Stimulated activated CD8-positive, alpha-beta memory T cell treated with anti-CD3 and anti-CD28 coated beads, Interleukin-7, amount 100 ng/mL, for 1 hour (primary cell): ENCODE measurements at places on chromosomes 7 and 10.

GRCh38 chr10:132485391-132485790 is 52.2 kb upstream of the INPP5A start:
- no peak for DNase-seq

DNA sequence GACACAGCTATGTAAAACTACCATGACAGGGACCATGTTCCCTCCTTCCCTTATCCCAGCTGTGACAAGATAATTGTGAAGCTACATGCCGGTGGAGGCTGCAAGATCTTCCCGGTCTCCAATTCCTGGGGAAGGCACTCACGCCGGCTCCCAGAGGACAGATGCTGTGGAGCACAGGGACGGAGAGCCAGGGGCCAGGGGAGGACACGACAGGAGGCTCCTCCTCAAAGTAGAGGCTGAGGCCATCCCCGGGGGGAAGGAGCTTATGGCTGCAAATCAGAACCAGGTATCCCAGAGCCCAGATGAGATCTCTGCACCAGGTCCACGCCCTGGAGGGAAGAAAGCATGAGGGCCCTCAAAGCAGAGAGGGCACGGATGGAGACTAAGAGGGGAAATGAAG is 286.2 kb downstream of the TCERG1L start:
- DNase-seq: no peak

DNA sequence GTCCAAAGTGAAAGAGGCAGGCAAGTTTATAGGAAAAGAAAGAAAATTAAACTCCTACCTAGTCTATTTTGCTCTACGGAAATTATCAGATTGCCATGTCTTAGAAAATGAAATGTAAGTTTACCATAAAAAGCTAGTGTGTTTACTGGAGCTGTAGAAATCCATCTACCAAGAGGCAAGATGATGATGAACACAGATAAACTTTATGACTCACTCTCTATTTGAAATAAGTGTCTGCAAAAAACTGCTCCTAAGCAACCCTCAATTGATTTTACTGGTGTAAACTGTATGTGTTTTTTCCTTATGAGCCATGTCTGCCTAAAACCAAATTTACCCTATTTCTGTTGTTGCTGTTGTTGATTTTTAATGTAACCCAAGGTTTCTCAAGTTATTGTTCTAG is 73.8 kb upstream of the TMEM106B start:
- DNase-seq: no peak

- no peak for DNase-seq
Observed at GRCh38 chr10:62653254-62653653, 151.3 kb upstream of the ADO start.

DNA sequence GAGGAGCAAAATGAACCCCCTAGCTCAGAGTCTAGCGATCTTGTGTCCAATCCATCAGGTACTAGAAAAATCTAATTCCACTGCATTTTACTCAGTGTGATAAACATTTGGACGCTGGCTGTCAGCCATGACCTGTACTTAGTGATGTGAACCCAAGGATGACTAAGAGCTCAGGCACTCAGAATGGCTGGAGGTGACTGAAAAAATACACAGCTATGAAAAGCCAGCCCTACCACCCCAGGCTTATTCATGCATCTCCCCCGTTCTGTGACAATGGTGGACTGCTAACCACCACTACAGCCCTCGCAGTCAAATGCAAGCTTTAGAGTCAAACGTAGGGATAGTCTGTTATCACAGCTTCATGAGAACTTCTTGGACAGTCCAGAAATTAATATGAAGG is 14.9 kb downstream of the AFAP1L2 start:
- no peak for DNase-seq

GRCh38 chr7:157210682-157211081 is 72.0 kb downstream of the UBE3C start:
- no peak for DNase-seq

DNA sequence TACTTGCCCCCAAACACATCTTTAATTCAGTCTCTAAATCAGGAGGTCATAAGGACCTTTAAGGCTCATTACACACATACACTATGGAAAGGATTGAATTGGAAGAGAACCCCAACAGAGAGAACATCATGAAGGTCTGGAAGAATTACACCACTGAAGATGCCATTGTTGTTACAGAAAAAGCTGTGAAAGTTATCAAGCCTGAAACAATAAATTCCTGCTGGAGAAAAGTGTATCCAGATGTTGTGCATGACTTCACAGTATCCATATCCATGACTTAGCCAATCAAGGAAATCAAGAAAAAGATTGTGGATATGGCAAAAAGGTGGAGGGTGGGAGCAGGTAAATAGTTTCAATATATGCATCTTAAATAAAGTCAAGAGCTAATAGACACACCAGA is 13.7 kb downstream of the LIPA start:
- no peak for DNase-seq

DNA sequence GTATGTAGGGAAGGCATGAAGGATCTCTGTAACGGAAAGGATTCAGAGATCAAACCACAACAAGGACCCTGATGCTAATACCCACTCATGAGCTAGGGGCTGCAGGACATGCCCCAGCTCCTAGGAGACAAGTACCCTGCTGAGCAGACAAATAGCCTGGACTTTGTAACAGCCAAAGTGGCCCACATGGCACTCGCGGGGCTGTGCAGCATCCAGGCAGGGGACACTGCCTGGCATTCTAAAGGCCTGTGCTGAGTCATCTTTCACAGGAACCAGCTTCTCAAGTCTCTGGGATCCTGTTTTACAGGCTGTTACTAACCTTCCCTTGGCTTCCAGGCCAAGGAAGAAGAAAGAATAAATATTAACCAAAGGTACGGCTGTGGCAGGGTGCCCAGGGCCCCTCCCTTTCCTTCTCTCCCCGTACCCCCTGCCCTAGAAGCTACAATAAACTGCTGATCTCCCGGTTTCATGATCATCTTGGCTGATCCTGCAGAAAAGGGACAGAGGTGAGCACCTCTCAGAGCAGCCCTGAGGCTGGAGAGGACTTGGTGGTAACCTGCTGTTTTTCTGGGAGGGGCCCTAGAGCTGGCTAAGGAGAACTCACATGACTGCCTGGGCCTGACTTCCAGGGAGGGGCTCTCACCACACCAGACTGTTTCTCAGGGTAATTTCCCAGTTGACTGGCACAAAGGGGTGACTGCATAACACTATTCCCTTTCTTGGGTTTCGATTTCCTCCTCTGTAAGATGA is 4.2 kb upstream of the RPEL1 start:
- DNase-seq: no peak

DNA sequence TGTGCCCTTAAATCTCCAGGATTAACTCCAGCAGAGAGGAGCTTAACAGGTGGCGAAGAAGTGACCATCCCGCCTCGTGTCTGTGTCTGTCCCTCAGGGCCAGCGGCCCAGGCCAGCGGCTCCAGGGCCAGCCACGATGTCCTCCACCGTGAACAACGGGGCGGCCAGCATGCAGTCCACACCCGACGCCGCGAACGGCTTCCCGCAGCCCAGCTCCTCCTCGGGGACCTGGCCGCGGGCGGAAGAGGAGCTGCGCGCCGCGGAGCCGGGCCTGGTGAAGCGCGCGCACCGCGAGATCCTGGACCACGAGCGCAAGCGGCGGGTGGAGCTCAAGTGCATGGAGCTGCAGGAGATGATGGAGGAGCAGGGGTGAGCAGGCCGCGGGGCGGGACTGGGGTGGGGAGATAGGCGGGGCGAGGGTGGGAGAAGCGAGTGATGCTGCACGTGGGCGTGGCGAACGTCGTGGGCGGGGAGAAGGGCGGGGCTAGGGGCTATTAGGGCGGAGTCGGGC is 33.3 kb downstream of the SRRM3 start:
- peak; percentile 21 for DNase-seq

- no peak for DNase-seq
Observed at GRCh38 chr7:100865938-100866728, 1.1 kb upstream of the TRIP6 start.

DNA sequence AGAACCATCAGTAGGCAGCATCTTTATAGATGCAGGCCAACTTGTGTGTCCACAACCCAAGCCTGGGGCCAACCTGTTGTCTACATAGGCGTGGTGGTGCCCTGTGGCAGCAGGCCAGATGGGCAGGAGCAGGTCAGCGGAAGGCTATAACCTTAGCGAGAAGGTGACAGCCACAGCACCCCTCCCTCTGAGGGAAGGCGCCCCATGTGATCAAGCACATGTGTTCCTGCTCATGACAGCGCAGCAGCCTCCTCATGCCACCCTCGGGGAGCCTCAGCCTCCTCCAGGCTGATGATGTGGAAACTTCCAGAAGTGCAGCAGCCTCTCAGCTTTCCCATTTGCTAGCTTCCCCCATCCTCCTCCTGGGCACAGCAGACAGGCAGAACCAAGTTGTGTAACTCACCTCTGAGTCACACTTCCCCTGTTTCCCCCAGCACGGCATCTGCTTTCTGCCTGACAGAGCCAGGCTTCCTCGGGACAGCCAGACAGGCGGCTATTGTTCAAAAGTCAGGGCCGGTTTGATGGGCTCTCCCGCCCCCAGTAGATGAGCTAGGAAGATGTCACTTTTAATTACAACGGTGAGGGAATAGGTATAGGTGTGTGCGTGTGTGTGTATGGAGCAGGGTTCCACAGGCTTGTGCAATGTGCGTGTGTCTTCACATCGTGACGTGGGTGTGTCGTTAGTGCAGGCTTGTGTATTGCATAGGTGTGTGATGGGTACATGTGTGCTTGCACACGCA is 312.0 kb upstream of the ZMIZ1 start:
- DNase-seq: no peak

DNA sequence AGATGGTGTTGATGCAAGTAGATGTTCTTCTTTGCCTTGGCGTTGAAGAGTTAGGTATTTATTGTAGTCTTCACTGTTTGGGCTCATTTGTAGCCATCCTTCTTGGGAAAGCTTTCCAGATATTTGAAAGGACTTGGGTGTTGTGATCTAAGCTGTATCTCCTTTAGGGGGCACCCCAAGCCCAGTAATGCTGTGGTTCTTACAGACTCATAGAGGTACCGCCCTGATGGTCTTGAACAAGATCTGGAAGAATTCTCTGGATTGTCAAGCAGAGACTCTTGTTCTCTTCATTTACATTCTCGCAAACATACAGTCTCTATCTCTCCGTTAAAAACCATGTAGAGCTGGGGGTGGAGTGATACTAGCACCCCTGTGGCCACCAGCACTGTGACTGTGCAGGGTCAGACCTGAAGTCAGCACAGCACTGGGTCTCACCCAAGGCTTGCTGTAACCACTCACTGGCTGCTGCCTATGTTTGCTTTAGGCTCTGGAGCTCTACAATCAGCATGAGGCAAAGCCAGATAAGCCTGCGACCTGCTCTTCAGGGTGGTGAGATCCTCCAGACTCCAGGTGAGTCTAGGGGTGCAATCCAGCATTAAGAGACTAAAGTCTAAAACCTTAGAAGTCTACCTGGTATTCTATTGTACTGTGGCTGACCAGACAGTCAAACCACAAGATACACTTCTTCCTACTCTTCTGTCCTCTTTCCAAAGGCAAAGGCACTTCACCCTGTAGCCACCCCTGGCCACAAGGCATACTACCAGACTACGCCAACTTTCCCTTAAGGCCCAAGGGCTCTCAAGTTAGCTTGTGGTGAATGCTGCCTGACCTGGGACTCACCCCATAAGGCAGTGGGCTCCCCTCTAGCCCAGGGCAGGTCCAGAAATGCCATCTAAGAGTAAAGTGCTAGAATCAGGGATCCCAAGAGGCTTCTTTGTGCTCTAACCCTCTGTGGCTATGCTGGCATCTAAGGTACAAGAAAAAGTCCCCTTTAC is 209.7 kb upstream of the TMEM196 start:
- DNase-seq: no peak

GRCh38 chr7:94040254-94040653 is 36.1 kb upstream of the BET1 start:
- no peak for DNase-seq

- no peak for DNase-seq
Observed at GRCh38 chr10:96440361-96441292, 73.1 kb downstream of the TLL2 start.

GRCh38 chr7:124403587-124403986 is 362.0 kb downstream of the GPR37 start:
- no peak for DNase-seq

DNA sequence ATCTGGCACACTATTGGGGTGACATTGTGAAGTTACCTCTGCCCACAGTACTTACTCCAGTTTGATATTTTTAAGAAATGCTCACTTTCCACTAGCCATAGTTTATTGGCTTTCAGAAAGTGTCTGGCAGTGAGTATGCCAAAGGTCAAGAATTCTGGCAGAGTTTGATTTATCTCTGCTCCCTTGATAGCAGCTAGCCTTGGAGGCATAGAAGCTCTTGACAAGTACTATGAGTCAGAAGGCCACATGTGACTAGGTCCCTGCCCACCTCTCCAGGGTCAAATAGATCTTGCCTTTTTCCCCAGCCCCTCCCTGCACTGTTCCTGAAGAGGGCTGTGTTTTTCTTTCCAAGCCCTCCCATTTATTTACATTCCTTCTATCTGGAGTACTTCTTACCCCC is 202.2 kb downstream of the AUTS2 start:
- no peak for DNase-seq

- DNase-seq: no peak
Observed at GRCh38 chr7:87435546-87435945, 39.9 kb downstream of the ABCB4 start.

GRCh38 chr10:103542764-103543616 is 49.5 kb downstream of the NEURL1 start:
- DNase-seq: no peak

DNA sequence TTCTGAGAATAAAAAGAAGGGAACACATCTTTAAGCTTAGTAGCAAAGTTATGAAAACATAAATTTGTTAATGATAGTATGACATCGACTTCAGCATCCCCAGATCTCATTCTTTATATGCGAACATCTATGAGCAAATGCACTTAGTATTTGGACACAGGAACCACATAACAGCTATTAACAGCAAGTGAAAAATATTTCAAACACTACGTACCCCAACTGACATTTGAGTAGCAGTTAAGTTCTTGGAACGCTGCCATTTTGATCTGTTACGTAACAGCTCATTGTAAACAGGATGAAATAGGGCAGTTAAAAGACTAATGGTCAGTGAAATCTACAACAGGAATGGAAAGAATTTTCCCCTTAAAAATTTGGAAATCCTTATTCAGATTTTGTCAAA is 428.9 kb downstream of the TNS3 start:
- DNase-seq: no peak

DNA sequence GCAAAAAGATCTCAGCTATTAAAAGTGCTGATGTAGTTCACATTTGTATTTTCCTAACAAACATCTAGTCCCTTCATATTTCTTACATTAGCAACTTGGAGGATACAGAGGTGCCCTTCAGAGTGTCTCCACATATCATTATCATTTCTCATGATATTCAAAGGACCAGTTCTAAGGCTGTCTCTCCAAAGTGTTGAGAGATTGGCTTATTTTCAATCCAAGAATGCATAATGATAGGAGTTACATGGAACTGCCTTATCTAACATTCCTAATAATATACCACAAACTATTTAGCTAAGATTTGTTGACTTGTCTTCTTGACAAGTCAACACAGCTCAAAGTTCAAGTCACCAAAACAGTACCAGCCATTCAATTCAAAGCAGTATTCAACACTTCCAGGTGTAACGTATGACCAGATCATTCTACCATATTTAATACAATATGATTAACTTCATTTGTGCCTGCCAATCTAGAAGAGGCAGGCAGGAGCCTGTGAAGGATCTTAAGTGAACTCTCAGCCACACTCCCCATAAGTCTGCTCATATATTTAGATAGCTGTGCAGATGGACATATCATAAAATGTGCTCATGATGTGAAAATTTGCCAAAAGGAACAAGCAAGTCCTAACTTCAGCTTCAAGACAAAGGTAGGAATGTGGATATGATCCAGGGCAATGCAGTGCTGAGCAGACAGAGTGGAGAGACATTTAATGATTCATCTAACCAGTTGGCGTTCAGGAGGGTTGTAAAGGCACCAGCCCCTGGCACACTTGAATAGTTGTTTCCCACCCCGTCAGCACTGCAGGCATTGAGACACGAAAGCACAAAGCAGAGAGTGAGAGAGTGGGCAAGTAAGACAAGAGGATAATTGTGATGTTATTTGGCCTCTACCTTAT is 108.3 kb downstream of the MTERF1 start:
- no peak for DNase-seq
